GM12892 (cell line): ENCODE measurements at places on chromosomes 2 and 18.

DNA sequence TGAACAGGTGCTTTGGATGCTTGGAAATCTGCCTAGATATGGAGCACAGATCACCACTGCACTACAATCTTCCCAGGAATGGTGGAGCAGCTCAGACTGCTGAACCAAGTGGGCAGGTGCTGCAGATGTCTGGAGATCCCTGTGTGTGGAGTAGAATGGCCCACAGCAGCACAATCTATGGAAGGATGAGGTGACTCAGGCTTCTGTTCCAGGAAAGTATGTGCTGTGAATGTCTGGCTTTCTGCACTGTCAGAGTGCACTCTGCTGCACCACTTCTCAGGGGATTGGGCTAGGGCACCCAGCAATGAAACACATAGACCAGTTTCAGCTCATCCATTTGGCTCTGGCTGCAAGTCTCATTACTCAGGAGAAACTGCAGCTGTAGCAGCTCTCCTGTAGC lies 865.4 kb upstream of the NXPH2 start:
- DNase-seq = no peak

- DNase-seq = no peak
Observed at GRCh38 chr18:79515944-79516351, 120.2 kb downstream of the NFATC1 start.

- DNase-seq = no peak
Observed at GRCh38 chr2:233350708-233351107, 3.6 kb upstream of the DGKD start.

- no peak for DNase-seq
Observed at GRCh38 chr2:8539743-8540551, 141.9 kb upstream of the ID2 start.

DNA sequence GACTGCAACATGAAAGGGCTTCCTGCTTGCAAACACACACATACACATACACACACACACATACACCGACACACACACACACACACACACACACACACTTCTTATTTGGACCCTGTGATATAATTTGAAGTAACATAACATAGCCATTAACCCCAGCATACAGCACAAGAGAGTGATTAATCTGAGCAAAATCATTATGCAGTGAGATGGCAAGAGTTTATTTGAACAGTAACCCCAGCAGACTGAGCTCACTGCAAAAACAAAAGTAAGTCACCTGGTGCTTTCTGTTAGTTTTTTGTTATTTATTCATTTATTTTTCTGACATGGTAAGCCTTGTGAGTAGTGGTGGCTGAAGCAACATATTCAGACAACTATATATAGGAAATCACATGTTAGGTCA lies 93.7 kb downstream of the NOL4 start:
- no peak for DNase-seq

GRCh38 chr2:80255918-80256781 lies 48.4 kb downstream of the LRRTM1 start:
- DNase-seq = no peak

DNA sequence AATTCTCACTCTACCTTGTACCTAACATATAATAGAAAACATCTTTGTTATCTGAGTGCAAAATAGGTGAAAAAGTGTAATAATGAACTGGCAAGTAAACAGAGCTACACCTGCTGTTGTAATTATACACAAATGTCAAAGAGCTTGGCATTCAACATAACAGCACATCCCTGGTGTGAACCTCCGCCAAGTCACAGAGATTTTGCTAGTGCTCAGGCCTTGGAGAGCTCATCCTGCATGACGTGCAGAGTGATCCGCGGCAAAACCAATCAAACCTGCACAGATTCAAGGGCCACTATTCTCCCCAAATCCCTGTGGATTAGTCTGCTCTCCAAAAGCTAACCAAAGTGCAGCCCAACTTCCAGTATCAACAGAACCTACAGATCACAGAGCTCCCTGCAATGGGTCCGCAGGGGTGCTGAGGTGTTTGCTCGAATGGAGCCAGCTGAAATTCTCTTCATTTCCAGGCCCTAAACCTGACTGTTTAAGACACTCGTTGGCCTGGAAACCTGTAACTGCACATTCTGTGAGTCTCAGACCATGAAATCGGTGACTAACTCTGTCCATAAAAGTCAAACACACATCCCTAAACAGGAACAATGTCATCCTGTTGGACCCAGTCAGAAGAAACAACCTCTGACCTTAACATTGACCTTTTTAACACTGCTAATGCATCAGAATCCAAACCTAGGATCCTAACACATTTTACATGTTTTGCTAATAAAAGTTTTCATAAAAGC lies 111.8 kb downstream of the EPB41L3 start:
- no peak for DNase-seq

GRCh38 chr18:79496237-79496977 lies 100.7 kb downstream of the NFATC1 start:
- no peak for DNase-seq

GRCh38 chr2:110744429-110744828 lies 12.1 kb downstream of the ACOXL start:
- DNase-seq = no peak

GRCh38 chr18:3461704-3462103 lies 11.7 kb downstream of the TGIF1 start:
- DNase-seq = no peak

DNA sequence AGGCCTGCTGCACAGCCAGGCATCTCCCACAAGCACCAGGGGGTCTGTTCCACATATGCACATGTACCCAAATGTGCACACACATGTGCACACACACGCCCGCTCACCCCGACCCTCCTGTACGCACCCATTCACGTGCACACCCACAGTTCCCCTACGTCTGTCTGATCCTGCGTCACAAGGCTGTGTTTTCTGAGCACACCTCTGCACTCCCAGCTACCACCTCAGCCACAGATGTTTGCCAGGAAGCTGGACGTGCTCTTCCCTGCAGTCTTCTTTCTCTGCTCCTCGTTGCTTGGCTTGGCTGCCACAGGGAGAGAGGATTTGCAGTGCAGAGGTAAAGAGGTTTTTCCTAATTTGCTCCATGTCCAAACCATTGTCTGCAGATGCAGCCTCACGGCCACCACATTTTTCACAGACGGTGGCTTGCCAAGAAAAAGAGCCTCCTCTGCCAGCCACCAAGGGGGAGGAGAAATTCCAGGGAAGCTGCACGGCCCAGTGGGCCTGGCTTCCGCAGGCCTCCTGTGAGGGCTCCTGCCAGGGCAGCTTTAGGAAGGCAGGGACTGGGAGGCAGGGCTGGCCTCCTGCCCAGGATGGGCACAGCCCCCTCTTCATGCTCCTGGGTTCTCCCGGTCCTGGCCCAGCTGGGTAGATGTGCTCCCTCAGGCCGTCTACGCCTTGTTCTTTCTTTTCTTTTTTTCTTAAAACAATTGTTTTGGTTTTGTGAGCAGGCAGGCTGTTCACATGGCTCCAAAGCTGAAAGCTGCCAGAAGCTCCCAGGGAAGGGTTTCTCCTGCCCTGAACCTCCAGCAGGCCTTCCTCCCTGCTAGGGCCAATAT lies 29.3 kb upstream of the HS6ST1 start:
- DNase-seq = no peak

DNA sequence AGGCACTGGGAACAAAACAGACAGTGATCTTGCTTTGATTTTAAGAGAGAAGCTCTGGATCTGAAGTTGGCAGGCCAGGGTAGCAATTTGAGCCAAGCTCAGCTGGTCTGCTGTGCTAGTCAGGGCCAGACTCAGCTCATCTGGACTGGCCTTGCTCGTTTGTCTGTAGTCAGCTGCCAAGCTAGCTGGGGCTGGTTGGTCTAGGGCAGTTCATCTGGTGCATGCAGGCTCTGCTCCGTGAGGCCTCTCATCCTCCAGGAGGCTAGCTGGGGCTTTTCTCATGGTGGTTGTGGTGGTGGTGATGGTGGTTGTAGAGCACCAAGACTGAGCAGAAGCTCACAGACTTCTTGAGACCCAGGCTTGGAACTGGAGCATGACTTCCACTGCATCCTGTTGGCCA lies 10.3 kb downstream of the FBLN7 start:
- DNase-seq = no peak

DNA sequence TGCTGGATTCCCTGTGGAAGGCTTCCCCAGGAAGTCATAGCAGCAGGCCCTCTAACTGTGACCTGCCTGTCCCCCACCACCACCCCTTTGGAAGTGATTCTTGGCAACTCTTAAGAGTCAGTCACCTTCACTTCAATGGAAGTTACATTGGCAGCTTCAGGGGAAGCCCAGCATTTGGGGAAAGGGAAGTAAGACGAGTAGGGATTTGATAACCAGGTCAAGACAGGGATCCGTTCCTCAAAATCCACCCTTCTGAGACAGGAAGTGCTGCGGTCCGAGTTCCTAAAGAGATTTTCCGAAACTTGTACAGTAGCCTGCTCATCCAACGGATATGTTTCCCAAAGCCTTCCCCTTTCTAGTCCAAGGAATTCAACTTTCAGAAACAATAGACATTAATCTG lies 54.2 kb downstream of the MRPL35 start:
- DNase-seq = no peak

GRCh38 chr2:204145263-204145751 lies 208.7 kb downstream of the ICOS start:
- peak; percentile 18 for DNase-seq

DNA sequence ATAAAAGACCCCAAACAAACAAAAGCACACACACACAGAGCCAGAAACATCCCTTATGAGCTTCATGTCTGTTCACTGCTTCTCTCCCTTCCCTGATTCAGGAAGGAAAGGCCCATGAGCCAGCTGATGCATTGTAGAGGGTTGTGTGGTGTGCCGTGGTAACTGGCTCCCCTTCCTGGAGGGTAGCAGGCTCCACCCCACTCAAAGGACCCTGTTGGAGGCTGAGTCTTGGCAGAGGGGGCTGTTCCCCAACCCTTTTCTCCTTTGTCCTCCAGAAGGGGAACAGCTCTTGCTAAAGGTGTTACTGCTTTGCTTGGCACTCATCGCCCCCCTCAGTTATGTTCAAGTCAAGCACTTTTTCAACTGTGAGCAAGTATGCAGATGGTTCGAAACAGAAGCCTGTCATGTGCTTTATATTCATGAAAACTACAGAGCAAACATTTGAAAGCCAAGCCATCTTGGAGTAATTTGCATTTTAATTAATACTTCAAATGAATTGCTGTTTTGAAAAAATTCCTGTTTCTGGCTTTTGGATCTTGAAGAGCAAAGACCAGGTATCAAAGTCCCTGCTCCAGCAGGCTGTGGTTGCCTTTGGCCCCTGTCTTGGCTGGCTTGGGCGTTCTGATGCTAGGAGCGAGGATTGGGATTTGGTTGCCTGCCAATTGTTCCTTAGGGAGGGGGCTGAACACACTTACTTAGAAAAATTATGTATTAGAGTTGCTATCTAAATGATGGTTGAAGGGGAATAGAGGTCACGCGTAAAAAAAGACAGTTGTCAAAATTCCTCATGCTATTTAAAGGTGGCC lies 267.8 kb downstream of the TSN start:
- DNase-seq = no peak

DNA sequence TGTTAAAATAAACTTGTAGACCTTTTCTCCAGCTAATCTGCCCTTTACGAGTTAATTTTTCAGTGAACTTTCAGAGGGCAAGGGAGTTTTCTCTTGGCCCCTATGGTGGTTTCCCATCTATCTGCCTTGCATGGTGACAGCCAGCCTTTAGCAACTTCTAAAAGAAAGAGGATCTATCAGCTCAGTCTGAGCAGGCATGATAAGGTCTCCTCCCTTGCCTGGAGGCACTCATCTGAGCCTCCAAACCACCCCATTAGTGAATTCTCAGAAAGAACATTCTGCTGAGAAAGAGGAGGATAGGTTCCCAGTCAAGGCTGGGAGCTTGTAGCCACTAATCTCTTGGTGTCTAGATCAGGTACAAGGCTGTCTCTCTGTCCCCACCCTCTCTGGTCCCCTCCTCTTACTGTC lies 10.7 kb upstream of the GYPC start:
- no peak for DNase-seq

DNA sequence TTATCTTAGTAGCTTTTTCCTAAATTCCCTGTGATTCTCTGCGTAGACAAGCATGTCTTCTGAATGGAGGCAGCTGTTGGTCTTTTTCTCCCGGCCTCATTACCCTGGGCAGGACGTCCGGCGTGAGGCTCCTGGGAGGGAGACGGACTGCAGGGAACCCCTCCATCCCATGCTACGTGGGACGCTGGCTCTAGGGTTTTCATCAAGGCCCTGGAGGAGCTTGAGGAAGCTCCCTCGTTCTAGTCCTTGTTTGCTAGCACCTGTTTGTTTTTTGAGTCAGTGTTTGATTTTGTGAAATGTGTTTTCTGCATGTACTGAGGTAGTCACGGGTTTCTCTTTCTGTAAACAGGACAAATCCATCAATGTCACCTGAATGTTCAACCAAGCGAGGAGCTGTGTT lies 99.3 kb upstream of the TMEM18 start:
- DNase-seq = no peak

- no peak for DNase-seq
Observed at GRCh38 chr2:217856159-217856558, 146.6 kb downstream of the TNS1 start.

DNA sequence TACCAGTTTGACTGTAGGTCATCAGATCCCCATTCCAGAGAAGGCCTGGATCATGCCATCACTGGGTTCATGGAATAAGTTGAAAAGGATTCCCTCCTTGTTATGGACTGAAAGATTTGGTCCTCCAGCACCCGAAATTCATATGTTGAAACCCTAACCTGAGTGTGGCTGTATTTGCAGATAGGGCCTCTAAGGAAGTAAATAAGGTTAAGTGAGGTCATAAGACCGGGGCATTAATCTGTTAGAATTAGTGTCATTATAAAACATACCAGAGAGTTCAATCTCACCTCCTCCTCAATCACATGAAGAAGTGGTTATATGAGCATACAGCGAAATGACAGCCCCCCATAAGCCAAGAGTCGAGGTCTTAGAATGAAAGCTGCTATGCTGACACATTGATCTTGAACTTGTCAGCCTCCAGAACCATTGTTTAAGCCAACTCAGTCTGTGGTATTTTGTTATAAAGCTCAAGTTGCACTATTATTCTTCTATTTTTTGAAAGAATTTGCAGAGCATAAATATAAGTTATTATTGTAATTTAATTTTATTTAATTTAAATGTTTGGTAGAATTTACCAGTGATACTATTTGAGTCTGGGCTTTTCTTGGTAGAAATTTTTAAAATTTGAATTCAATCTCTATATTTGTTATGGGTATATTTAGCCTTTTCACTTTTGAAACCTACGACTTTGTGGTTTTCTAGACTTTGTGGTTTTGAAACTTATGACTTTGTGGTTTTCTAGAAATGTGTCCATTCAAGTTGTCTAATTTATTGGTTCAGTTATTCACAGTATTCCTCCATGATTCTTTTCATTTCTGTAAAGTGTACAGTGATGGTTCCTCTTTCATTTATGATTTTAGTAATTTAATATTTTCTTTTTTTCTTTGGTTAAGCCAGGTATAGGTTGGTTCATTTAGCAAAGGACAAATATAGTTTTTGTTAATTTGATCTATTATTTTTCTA lies 1206.7 kb upstream of the CDH2 start:
- no peak for DNase-seq

- no peak for DNase-seq
Observed at GRCh38 chr2:176151442-176152287, at the start of gene HOXD4. Gene HOXD4, plus strand, starts transcription at chr2:176151550. Its CDS starts 84 bp downstream, at chr2:176151634.
